ENCODE measurements at places on chromosomes 11 and 22.

DNA sequence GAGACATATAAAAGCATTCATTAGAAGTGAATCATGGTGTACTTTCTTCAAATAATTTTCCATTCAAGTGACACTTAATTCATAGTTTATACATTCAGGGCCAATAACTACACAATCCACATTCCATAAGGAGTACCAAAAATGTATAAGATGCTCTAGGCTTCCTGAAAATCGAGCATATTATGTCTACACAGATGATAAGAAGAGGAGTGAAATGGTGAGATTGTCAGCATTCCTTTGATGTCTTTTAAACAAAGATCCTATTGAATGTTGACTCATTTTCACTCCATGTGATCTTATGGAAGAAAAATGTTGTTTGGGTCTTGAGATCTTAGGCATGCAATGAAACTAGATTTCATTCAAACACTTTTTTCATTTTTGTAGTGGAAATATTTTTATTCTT is 843.2 kb downstream of the KCNA4 start:
- no peak for DNase-seq

- no peak for DNase-seq
Observed at GRCh38 chr22:44719586-44720368, 17.8 kb downstream of the PRR5 start.

DNA sequence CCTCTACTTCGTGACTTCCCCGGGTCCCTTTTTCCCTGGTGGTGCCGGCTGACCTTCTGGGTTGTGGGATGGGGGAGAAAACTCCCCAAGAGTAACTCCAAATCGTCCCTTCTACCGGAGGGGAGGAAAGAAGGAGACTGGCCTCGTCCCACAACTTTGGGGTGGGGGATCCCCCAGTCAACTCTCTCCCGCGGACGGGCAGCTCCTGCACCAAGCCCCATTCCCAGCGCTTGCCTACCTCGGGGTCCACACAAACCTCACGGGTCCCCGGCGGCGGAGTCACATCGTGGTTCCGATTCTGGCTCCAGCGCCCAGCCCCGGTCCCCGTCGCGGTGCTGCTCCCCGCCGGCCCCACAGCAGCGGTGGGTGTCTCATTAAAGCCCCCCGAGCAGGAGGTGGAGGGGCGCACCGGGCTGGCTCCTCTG is 317 bp downstream of the BDNF start:
- no peak for DNase-seq

DNA sequence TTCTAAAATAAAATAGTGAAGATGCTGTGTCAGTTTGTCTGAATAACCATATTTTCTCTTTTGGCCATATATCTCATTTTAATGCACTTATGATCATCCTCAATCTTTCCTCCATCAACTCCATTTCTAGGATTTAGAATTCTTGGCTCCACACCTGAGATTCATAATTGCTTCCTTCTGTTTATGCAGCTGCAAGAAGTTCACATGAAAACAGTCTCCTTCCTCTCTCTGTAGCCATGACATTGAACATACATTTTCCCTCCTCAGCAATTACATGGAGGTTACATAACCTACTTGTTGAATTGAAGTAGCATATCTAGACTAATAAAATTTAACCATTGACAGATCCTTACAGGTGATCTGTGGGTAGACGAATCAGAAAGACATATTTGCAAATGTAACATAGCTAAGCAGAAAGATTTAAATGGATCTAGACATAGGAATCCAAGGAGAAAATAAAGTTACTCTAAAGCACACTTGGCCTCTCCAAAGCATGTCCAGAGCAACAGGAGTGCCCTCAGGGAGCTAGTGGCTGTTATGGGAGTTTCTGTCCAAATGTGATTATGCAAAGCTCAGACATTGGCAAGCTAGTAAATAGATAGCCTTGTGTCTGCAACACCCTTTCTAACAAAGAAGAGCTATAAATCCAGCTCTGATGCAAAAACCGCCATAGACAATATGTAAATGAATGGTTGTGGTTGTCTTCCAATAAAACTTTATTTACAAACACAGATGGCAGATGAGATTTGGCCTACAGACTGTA is 119.9 kb upstream of the MPPED2 start:
- no peak for DNase-seq

DNA sequence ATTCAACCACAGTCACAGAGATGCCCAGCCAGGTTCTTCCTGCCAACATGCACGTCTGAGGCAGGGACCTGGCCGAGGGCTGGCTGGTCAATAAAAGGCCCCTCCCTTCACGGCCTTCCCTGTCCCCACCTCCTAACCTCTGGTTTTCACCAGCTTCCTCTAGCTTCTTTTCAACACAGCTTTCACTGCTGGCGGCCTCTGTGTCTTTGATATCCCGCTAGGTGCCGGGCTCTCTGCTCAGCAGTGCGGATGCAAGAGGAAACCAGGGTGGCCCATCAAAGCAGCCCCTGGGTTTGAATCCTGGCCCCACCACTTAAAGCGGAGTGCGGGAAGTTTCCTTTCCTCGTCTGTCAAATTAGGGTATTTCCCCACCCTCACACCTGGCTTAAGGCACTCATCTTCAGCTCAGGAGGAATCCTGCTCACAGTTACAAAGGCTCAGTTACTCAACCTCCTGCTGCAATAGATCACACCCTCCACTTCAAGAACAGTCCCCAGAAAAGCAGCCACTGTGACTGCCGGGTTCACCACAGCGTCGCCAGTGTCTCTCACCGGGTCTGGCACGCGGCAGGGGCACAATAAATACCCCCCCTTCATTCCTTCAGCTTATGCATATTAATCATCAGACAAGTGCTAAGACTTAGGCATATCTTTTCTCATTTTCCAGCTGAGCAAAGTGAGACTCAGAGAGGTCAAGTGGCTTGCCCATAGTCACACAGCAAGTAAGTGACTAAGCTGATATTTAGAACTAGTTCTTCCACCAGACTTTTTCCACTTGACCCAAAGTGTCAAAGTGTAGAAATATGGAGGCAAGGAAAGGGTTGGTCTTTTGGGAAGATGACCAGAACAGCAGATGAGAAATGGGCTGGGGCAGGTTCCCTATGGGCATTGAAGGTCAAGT is 45.7 kb downstream of the TXN2 start:
- DNase-seq: peak; percentile 59

GRCh38 chr11:63765688-63766241 is 2.8 kb downstream of the ZFTA start:
- DNase-seq: peak; percentile 9

DNA sequence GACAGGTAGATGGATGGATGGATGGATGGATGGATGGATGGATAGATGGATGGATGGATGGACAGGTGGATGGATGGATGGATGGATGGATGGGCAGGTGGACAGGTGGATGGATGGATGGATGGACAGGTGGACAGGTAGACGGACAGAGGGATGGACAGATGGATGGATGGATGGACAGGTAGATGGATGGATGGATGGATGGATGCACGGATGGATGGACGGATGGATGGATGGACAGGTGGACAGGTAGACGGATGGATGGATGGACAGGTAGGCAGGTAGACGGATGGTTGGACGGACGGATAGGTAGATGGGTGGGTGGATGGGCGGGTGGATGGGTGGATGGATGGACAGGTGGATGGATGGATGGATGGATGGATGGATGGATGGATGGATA is 24.3 kb downstream of the PDGFB start:
- no peak for DNase-seq

DNA sequence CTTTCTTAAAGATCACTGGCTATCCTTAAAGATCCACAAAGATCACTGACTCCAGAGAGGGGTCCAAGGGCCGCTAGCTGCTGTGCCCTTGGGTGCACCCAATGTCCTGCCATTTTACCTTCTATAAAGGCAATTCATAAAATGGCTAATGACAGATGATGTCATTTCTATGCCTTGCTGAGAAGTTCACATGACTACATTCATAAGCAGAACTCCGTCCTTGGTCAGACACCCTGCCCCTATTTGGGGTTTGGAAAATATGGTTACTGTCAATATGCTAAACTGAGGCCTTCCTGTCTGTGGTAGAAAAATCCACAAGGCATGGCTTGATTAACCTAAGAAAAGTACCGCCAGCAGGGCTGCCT is 60.9 kb upstream of the BMAL1 start:
- no peak for DNase-seq

DNA sequence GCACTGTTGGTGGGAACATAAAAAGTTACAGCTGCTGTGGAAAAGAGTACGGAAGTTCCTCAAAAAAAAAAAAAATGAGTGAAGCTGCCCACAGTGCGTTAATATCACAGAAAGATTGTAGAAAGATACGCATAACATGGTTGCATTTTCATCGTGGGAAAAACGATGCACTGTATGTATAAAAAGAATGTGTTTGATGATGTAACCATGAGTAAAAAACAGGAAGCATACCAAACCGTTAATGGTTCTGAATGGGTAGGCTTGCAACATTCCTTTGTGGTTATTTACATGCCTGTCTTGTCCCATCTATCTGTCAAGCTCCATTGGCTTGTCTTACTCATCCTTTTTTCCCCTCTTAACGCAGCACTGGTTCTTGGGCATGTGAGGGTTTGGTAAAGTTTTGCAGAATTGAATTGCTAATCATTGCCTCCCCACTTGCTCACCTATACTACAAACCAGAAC is 33.8 kb upstream of the DKK3 start:
- DNase-seq: no peak

GRCh38 chr11:93330446-93330984 is at the start of gene DEUP1:
Gene DEUP1 (plus strand): TSS chr11:93330742. CDS start chr11:93332260, 1,518 bp downstream.
- peak; percentile 32 for DNase-seq

DNA sequence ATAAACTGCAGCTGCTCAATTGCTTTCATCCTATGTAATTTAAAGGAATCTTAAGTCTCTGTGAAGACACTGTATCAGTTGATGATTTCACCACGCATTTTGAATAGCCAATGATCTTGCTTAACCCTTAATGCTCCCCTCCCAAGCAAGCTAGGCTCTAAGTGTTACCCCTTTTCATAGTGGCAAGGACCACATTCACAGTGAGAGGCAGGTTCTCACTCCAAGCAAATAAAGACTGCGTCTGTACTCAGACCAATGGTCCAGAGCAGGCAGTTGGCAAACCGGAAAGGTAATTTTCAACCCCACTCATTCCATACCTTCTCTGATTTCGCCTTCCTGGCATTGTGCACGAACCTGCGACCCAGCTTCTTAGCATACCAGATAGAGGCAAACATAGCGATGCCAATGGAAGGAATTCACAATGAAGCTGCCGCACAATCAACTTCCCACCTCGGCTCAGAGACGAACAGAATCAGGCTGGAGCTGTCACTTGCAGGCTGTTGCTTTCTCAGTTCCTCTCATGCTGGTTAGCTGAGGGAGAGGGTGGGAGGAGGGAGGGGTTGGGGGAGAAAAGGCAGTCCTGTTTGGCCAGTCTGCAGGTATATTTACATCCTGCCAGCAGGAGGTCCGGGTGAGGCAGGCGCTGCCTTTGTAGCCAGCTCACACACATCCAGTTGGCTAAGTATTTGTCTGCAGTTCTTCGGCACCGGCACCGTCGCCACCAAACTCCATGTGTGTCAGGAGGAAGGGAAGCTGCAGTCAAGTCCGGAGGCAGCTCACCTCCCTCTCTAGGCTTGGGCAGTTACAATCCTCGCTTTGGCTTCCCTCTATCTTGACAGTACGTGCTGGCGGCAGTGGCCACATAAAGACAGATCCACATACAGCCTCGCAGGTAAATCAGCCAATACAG is 1151.2 kb upstream of the CCDC90B start:
- DNase-seq: peak; percentile 11

- DNase-seq: no peak
Observed at GRCh38 chr11:113278925-113279324, 35.5 kb upstream of the TTC12 start.

DNA sequence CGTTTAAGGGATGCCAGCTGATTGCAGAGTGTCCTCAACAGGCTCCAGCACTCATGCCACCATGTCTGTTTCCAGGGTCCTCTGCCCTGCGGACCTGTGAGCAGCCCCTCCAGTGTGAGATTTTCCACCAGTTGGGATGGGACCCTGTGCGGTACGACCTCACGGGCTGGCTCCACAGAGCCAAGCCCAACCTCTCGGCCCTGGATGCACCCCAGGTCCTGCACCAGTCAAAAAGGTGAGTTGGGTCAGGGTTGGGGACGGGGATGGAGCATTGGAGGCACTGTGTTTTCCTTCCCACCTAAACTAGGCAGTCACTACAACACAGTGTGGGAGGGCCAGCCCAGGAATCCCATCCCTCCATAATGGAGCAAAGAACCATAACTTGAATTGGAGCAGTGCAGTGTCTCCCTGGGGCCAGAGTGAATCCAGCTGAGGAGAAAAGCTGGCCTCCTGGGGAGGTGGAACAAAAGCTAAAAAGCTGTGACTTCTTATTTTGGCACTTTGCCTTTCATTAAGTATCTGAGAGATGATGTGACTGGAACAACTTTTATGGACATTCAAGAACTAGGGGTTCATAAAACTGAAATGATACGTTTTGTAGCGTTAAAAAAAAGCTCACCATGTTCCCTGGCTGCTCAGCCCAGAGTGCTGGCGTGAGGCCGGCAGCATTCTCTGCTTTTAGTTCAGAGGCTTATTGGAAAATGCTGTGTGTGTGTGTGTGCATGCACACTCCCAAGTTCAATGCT is 101.8 kb downstream of the MYO18B start:
- no peak for DNase-seq

DNA sequence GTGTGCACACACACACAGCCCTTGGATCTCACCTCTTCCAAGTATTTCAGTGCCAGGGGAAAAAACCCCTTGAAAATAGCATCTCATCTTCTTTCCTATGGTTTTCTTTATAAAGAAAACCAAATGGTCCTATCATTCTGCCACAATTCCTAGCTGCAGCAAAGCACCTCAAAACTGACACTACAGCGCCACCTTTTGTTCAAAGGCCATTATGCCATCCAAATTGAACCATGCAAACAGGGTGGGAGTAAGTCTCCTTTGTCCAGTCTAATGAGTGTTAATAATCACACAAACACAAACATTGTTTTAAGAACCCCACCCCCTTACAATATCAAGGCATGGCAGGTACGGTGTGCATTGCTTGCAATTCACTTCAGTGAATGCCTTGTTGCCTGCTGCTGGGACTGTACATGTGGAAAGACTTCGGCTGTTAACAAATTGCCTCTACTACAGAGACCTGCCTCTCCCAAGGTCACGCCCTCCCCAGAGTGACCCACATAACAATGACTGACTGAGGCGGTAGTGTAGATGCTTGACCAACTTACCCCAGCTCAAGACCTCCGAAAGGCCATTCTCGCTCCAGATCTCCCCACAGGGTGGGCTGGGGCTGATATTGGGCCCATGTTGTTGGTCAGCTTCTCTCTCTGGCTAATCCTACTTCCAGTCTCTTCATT is 31.7 kb downstream of the FAM181B start:
- no peak for DNase-seq

- DNase-seq: no peak
Observed at GRCh38 chr11:118896921-118897591, 13.4 kb downstream of the CXCR5 start.

DNA sequence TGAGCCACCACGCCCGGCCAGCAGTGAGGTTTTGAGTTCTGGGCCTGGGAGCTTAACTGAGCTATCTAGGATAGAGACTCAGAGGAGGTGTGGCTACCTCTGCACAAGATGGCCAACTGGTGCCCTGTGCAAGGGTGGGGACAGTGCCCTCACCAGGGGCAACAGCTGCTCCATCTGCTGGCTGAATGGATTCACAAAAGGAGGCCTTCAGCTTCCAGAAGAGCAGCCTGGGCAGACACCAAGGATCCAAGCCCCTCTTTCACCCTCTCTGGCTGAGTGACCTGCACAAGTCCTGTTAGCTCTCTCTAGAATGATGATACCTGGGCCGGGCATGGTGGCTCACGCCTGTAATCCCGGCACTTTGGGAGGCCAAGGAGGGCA is 33.5 kb upstream of the BAIAP2L2 start:
- DNase-seq: no peak

GRCh38 chr11:72525466-72525865 is 91.1 kb upstream of the CLPB start:
- DNase-seq: no peak
